ENCODE measurements at places on chromosomes 2 and 18. TPM values are rescaled to one million over a fixed set of nuclear protein-coding genes. Genes with fewer than 3 reads are reported as not detected.

DNA sequence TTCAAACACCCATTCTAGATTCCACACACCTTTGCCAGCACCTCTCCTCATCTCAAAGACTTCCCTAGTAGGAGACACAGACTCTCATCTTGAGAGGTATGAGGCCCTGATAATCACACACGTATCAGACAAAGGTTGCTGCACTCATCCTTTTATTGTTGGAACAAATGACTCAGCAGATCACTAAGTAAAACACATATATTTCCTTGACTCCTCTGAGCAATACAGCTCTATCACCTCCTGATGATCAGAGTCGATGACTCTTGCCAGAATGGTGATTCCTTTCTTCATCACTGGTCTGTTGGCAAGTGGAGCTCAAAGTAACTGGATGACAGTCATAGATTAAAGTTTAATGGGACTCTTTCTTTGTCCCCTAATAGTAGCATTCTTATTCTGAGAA is 1049.2 kb upstream of the ZEB2 start:
- no peak for DNase-seq

- no peak for DNase-seq
These were observed 34.5 kb downstream of the ADCYAP1 start for GRCh38 chr18:939166-939565.

DNA sequence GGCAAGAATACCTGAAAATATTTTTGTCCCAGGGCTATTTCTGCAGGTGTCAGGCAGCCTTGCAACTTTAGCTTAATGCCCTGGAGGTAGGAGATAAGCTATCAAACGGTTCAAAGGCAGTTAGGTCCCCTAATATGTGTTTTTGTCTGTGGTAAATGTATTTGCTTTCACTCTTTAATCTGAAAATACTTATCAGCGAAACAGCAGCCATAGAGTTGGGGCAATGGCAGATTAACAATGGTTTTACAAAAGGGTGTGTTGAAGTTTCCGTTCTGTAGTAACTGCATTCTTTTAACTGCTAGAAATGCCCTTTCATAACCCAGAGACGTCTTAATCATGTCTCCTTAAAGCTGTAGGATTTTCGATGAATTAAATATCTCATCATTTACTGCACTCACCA is 265.0 kb upstream of the TRIB2 start:
- DNase-seq, result no peak

The CROCC2 gene
- 0.27 TPM for total RNA-seq

The UGT1A5 gene
- 15.0 TPM for total RNA-seq

The SCN3A gene
- total RNA-seq, result 12.4 TPM

The GCG gene
- 5.0 TPM for total RNA-seq

The KRTCAP3 gene
- 82.4 TPM for total RNA-seq
